ENCODE measurements at places on chromosomes 6 and 20. TPM values are rescaled to one million over a fixed set of nuclear protein-coding genes. Genes with fewer than 3 reads are reported as not detected.

GRCh38 chr6:37904590-37904989 is 85.1 kb downstream of the ZFAND3 start:
- peaks cover 17% of the 10 kb centered on the region for H3K4me1 ChIP-seq
- H3K27me3 ChIP-seq = no peaks in the 10 kb centered on the region
- no peaks in the 10 kb centered on the region for H3K36me3 ChIP-seq
- DNase-seq = no peak
- H3K4me3 ChIP-seq = no peak overlapping the region

DNA sequence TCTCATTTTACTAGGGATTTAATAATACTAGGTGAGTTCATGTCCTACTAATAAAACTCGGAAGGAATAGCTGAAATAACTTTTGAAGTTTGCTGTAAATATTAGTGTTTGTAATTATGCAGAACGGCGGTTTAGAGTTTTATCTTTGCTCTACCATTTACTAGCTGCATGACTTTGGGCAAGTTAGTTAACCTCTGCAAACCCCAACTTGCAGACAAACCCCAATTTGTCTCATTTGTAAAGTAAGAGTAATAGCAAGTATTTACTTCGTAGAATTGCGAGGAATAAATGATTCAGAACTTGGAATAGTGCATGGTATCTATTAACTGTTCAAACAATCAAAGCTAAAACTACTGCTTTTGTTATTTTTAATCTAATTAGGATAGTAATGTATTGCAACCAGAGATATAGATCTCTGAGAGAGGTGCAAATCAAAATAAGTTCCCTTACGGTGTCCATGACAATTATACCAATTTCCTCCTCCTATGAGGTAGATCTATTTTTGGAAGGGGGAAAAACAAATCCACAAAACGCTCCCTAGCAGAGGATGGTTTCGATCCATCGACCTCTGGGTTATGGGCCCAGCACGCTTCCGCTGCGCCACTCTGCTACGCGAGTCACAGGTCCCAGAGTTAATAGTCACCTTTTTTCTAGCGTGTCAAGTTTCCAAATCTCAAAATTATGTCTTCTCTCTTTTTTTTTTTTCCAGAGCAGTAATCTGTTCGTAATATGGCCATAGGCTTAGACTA is 35.1 kb upstream of the BTN3A2 start:
- peaks cover 58% of the 10 kb centered on the region for H3K27me3 ChIP-seq
- peak overlapping the region; percentile 73 for H3K4me3 ChIP-seq
- DNase-seq = peak; percentile 29
- peaks cover 20% of the 10 kb centered on the region for H3K4me1 ChIP-seq

Gene VARS1
- 63.4 TPM for total RNA-seq

DNA sequence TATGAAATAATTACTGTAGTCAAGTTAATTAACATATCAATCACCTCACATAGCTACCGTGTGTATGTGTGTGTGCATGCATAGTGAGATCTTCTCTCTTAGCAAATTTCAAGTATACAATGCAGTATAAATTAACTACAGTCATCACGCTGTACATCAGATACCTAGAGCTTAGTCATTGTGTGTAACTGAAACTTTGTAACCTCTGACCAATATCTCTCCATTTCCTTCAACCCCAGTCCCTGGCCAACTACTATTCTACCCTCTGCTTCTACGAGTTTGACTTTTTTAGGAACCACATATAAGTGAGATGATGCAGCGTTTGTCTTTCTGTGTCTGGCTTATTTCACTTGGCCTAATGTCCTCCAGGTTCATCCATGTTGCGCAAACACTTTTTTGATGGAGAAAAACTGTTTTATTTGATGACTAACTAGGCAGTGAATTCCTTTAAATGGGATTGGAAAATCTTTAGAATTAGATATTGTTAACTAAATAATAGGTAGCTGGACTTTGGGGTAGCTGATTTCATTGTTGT is 459.5 kb downstream of the DHX35 start:
- no peak for DNase-seq
- no peaks in the 10 kb centered on the region for H3K36me3 ChIP-seq
- H3K27me3 ChIP-seq = no peaks in the 10 kb centered on the region
- no peak overlapping the region for H3K4me3 ChIP-seq
- H3K4me1 ChIP-seq = no peaks in the 10 kb centered on the region

GRCh38 chr6:107620732-107621131 is 130.8 kb downstream of the SOBP start:
- no peak for DNase-seq
- no peak overlapping the region for H3K4me3 ChIP-seq
- H3K27ac ChIP-seq = no peak overlapping the region
- H3K27me3 ChIP-seq = peaks cover 2% of the 10 kb centered on the region

DNA sequence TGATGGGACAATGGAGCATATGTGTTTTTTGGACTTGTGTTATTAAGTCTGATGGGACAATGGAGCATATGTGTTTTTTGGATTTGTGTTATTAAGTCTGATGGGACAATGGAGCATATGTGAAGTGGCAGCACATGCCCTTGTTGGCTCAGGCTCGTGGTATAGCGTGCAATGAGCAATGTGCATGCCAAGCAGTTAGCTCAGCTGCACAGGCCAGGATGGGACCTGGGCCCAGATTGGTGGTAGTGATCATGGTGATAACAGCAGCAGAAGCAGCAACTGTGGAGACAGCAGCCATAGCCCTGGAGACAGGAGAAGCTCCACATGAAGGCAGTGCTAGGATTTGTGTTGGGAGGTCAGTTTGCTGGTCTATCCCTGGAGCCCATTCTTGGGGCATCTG is 61.1 kb downstream of the IL20RA start:
- H3K27ac ChIP-seq = no peak overlapping the region
- H3K36me3 ChIP-seq = no peaks in the 10 kb centered on the region
- no peaks in the 10 kb centered on the region for H3K4me1 ChIP-seq
- DNase-seq = no peak
- H3K4me3 ChIP-seq = no peak overlapping the region

Gene SLC17A1
- total RNA-seq = not detected

DNA sequence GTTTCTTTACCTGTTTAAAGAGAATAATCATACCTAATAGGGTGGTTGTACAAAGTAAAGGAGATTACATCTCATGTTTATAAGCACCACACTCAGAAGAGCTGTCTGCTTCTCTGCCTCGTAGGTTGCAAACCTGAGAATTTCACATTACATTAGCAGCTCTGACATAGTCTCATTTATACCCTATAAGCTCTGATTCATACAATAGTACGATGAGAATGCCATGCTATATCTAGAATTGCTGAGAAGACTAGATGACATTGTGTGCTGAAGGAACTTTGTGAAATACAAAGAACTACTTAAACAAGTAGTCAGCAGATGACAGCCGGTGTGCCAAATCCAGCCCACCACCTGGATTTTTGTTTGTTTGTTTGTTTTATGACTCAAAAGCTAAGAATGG is 121.2 kb downstream of the ADAT2 start:
- no peak overlapping the region for H3K27ac ChIP-seq
- H3K27me3 ChIP-seq = no peaks in the 10 kb centered on the region
- no peaks in the 10 kb centered on the region for H3K36me3 ChIP-seq
- H3K4me1 ChIP-seq = no peaks in the 10 kb centered on the region

Gene LIN28B
- not detected for total RNA-seq

All from CD4-positive, CD25-positive, alpha-beta regulatory T cell (primary cell).